Stomach (tissue), 19 donors: ENCODE measurements at places on chromosomes 2 and 18. TPM values are rescaled to one million over a fixed set of nuclear protein-coding genes. Genes with fewer than 3 reads are reported as not detected.

DNA sequence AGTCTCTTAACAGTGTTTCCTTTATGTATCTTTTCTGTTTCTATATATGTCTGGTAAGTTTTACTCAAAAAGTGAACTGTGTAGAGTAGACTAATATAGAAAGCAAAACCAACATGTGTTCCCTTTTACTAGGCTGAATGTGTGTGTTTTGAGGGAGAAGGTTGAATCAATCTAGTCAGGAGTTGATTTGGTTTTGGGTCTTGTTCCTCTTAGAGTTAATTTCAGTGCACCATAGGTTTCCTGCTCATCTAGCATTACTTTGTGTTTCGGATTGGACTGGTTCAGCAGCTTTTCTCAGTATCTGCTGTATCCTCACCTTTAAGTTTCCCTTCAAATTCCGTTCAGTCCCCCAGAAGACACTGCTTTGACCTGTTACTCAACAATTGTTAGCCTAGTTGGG is 52.0 kb upstream of the TRIM43 start:
- DNase-seq, result no peak

The SPC25 gene
- not detected for total RNA-seq

GRCh38 chr2:220370764-220371163 is 743.3 kb downstream of the SLC4A3 start:
- DNase-seq, result no peak

- peak; percentile 68 for DNase-seq
Measured at GRCh38 chr2:241863536-241863954, 4.9 kb upstream of the PDCD1 start.

DNA sequence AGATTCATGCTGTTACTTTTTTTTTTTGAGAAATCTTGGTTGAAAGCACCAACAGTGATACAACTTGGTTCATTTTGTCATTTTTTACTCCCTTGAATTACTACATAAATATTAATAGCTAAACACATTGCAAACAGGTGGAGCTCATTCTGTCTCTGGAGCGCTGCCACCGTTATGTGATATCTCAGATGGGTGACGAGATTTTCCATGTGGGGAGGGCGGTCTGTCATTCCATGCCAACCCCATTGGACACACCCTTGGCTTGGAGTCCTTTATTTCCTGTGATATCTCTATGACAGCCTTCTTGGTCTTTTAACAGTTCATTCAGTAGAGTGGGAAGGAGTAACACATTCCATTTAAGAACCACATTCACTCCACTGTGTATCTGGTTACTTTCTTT is 794.8 kb downstream of the SATB2 start:
- no peak for DNase-seq

The SMAD2 gene
- 29.5 TPM for total RNA-seq

The SSB gene
- total RNA-seq, result 37.8 TPM

DNA sequence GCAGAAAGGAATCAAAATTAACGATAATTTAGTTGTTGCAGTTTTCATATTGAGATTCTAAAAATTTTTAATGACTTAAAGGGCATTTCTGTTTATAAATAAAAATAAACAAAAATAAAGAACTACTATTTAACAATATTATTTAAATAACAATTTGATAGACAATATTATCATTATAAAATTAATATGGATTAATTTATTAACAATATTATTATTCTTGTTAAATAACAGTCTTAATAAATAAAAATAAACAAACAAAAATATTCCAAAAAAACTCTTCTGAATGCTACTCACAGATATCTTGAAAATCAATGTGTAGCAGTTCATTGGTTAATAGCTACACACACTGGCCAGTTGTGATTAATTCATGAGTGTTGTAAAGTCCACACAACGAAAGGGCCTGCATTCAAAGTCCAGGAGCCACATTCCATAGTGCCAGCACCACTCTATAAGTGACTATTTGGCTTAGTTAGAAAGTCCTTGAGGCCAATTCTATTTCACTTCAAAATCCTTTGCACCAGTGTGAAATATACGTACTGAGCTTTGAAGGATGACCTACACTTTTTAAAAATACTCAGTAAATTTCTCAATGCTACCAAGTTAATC is 117.1 kb downstream of the ZNF521 start:
- no peak for DNase-seq

DNA sequence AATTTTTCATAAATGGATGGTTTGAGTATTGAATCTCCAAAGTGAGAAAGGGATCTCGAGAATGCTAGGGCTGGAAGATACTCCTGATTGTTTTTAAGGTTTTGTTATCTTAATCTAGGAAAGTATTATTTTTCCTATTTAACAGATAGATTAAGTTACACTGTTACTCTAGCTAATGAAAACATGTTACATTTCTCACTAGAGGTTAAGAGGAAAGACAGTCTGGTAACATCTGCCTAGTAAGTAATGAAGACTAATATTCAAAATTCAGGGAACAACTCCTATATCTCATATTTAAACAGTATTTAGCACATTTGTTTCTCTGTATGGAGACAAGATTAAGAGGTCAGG is 2.0 kb downstream of the GALNT3 start:
- DNase-seq, result no peak

The TWIST2 gene
- 22.8 TPM for total RNA-seq

- DNase-seq, result no peak
Measured at GRCh38 chr2:236633775-236634560, 64.3 kb downstream of the ACKR3 start.

- DNase-seq, result no peak
Measured at GRCh38 chr2:156323754-156324153, 8.8 kb downstream of the NR4A2 start.

The ITPRIPL1 gene
- not detected for total RNA-seq

The SNTG2 gene
- total RNA-seq, result not detected

The OTOS gene
- not detected for total RNA-seq

DNA sequence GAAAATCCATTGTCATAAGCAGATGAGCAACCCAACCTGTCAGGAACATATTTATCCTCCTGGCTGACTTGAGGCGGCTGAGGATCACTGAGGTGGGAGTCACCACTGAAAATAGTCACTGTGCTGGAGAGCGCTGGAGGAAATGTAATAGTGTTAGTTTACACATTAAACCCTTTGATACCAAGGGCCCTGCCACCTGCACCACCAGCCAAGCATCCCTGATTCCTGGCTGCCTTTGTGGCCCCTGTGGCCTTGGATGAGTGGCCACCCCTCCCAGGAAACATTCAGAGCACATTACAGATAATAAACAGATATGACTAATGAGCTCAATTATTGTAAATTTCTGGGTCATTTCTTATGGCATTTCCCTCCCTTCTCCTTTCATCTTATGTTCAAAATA is 105.9 kb downstream of the LYPD1 start:
- no peak for DNase-seq

DNA sequence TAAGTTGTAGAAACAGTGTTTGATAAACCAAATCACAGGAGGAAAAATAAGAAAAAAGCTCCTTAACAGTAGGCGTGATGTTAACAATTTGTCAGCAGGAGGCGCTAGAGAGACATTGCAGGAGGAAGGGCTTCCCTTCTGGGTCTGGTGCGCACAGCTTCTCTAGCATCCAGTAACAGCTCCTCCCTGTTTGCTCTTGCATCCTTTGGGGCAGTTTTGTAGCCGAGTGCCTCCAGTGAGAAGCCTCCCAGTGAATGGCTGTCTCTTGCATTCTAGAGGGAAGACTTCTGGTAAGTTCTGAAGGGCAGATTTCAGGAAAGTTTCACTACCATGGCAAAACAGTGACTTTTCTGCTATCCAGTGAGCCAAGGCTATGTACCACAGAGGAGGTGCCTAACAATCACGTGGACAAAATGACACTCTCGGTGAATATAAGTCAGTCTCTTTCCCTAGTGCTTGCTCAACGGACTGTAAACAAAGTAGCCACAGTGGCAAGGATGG is 9.5 kb upstream of the ZNF396 start:
- peak; percentile 72 for DNase-seq
